ENCODE measurements at places on chromosomes 5 and 9. TPM values are rescaled to one million over a fixed set of nuclear protein-coding genes. Genes with fewer than 3 reads are reported as not detected.
A peak's percentile ranks its signal among the peaks of the same experiment; 100 is the strongest.

SLCO4C1 gene
- 9.0 TPM for polyA plus RNA-seq

KCNV2 gene
- not detected for polyA plus RNA-seq

PCDHB3 gene
- polyA plus RNA-seq = 2.3 TPM

GARIN3 gene
- polyA plus RNA-seq = not detected

DRD1 gene
- 0.28 TPM for polyA plus RNA-seq

DNA sequence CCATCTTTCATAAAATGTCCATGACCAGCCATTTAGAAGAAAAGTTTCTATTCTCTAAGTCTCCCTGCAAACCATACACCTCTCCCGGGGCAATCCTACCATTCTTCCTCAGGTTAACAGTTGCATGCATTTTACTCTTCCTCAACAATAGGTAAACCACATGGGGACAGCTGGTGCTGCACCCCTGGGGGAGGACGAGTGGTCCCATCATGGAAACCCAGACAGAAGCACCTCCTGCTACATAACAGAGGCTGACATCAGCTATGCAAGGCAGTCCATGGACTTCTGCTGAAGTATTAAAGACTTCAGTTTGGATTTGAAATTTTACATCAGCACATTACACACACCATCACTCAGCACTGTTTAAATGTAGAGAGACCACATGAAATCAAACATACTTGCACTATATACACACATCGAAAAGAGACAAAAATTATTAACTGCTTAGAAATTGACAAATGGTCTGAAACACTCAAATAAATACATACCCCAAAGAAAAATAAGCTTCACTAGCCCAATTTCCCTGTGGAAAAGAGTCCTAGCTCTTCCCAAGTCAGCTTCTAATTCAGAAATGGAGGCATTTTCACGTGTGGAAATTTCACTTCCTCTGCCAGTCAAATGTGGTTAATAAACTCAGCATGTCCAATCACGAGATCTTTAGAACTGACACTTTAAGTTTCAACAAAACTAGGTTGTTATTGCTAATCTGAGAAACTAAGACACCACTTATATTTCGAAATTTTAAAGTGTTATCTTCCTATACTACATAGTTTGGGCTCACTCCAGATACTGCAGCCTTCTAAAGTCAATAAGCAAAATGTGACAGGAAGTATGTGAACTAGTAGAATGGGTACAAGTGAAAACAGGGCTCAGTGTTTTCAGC lies 173.4 kb downstream of the ROR2 start:
- no peaks in the 10 kb centered on the region for H3K4me1 ChIP-seq
- H3K4me3 ChIP-seq = no peak overlapping the region
- H3K36me3 ChIP-seq = no peaks in the 10 kb centered on the region

DNA sequence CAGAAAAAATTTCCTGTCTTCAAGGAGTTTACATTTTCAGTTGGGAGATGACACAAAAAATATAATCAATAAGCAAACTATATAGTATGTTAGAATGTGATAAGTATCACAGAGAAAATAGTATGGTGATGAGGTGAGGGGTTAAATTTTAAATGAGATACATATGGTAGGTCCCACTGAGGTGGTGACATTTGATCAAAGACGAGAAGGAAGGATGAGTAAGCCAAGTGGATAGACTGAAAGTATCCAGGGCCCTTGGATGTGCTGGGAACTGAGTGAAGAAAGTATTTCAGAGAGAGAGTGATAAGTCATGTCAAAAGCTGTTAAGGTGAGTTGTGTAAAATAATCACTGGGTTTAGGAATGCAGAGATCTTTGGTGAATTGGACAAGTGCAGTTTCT lies 3.5 kb downstream of the CCDC192 start:
- H3K4me3 ChIP-seq = no peak overlapping the region
- H3K36me3 ChIP-seq = no peaks in the 10 kb centered on the region
- no peaks in the 10 kb centered on the region for H3K27me3 ChIP-seq

GRCh38 chr9:2620919-2621721 lies 467 bp upstream of the VLDLR start:
- no peaks in the 10 kb centered on the region for H3K27me3 ChIP-seq
- H3K27ac ChIP-seq = peak overlapping the region; percentile 69
- H3K4me1 ChIP-seq = no peaks in the 10 kb centered on the region
- DNase-seq = peak; percentile 91

- no peak overlapping the region for H3K27ac ChIP-seq
- H3K36me3 ChIP-seq = no peaks in the 10 kb centered on the region
- no peaks in the 10 kb centered on the region for H3K4me1 ChIP-seq
Observed at GRCh38 chr5:174243904-174244303, 198.4 kb downstream of the NSG2 start.

DNA sequence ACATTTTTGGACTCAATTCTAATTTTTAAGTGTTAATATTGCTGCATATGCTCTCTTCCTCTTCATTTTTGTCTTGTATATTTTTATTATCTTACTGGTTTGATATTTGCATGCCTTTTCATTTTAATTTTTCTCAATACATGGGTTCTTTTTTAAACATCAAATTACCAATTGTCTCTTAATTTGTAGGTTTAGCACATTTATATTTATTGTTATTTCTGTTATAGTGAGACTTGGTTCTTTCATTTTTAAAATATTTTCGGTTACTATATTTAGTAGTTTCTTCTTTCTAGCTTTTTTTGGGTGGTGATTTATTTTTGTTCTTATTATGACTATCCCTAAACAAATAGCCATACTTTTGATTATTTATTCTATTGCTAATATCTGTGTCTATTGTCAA lies 19.4 kb downstream of the SPINK5 start:
- no peaks in the 10 kb centered on the region for H3K36me3 ChIP-seq
- H3K27me3 ChIP-seq = no peaks in the 10 kb centered on the region
- DNase-seq = no peak
- H3K4me3 ChIP-seq = no peak overlapping the region
- H3K27ac ChIP-seq = no peak overlapping the region
- no peaks in the 10 kb centered on the region for H3K4me1 ChIP-seq

DNA sequence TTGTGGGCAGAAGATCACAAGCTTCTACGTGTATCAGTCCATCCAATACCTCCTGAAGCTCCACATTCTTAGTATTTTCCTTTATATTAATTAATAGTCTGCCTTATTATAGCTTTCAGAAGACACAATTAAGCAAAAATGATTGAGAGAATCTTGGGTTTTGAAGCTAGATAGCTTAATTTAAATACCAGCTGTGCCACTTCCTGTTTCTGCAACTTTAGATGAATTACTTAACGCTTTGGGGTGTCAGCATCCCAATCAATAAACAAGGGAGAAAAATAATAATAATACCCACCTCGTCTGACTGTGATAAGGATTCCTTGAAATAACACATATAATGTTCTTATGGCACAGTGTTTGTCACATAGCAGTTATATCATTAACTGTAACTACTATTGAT lies 44.7 kb upstream of the HTR4 start:
- no peak overlapping the region for H3K27ac ChIP-seq
- no peaks in the 10 kb centered on the region for H3K4me1 ChIP-seq
- H3K27me3 ChIP-seq = no peaks in the 10 kb centered on the region
- no peak overlapping the region for H3K4me3 ChIP-seq

DNA sequence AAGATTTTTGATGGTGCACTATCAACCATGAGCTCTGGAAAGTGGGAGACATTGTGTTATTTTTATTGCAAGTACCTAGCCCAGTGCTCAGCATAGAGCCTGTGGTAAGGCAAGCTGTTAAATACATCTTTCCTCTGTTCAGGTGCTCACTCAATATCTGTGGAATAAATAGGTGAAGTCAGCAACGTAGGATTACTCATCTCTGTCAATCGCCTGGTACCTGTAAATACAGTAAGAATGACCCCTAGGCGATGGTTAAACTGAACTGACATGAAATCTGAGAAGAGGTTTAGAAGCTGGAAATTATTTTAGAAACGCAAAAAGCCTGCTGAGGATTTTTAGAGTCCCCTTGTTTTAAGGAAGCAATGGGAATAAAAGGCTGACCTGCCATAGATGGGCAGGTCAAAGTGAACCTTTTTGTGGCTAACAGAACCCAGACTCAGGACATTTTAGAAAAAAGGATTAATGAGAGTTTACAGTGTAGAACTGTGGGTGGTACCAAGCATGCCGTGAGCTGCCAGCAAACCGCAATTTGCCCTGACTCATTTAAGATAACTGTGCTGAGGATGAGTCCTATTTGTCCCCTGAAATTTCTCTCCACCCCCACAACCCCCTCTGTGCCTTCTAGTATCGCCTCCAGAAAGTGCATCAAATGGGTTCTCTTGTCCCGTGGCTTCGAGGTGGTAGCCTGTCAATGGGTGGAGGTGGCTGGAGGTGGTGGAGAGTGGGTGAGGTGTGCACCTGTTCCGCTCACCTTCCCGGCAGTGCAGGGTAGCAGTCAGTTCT lies 375.1 kb downstream of the MED10 start:
- no peaks in the 10 kb centered on the region for H3K36me3 ChIP-seq
- DNase-seq = no peak
- no peaks in the 10 kb centered on the region for H3K4me1 ChIP-seq
- no peak overlapping the region for H3K4me3 ChIP-seq
- no peaks in the 10 kb centered on the region for H3K27me3 ChIP-seq
- no peak overlapping the region for H3K27ac ChIP-seq

GRCh38 chr9:107874591-107875369 lies 385.2 kb upstream of the KLF4 start:
- no peaks in the 10 kb centered on the region for H3K27me3 ChIP-seq
- H3K27ac ChIP-seq = no peak overlapping the region
- H3K4me3 ChIP-seq = no peak overlapping the region
- H3K4me1 ChIP-seq = no peaks in the 10 kb centered on the region

GRCh38 chr9:1952001-1952400 lies 63.1 kb upstream of the SMARCA2 start:
- H3K4me3 ChIP-seq = no peak overlapping the region
- no peak overlapping the region for H3K27ac ChIP-seq
- DNase-seq = no peak
- H3K4me1 ChIP-seq = no peaks in the 10 kb centered on the region
- H3K36me3 ChIP-seq = no peaks in the 10 kb centered on the region

GRCh38 chr5:58761407-58761806 lies 178.5 kb downstream of the RAB3C start:
- H3K27ac ChIP-seq = no peak overlapping the region
- DNase-seq = no peak
- no peaks in the 10 kb centered on the region for H3K4me1 ChIP-seq
- H3K27me3 ChIP-seq = no peaks in the 10 kb centered on the region
- no peak overlapping the region for H3K4me3 ChIP-seq

- no peaks in the 10 kb centered on the region for H3K36me3 ChIP-seq
- H3K4me3 ChIP-seq = no peak overlapping the region
- H3K27ac ChIP-seq = no peak overlapping the region
- H3K27me3 ChIP-seq = no peaks in the 10 kb centered on the region
Observed at GRCh38 chr5:150272531-150272930, 17.0 kb downstream of the CAMK2A start.
